Osteocyte (in vitro differentiated cells): ENCODE measurements at places on chromosomes 3 and 15. TPM values are rescaled to one million over a fixed set of nuclear protein-coding genes. Genes with fewer than 3 reads are reported as not detected.

DNA sequence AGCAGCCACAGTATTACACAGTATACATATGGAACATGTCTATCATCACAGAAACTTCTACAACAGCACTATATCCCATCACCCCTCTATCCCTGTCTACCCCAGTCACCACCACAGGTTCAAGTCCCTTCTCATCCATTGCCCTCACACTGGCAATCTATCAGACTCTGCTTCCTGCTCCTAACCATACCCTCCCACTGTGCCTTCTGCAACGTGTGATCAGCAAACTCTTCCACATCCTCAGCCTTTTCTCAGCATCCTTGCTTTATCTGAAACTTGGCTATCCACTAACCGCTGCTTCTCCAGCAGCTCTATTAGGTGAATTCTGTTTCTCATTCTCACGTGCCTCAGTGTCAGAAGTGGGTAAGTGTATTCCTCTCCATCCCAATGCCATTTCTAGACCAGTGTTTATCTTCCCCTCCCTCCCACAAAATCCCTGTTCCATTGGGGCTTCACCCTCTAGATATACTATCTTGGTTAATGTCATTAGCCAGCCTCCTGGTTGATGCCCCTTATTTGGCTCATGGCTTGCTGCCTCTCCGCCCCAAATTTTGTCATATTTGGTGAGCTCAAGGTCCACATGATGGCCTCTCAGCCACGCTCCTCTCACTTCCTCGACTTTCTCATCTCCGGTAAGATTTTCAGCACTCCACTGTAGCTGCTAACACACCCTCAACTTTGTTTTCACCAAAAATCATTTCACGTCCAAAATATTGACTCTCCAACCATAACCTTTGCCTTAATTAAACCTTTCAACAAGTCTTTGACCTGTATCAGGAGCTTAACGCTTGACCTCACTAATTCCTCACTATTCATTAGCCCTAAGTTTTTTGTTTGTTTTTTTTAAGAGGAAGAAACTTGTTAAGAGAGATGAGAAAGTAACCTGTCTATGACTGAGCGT is 69.1 kb downstream of the RBPMS2 start:
- peaks cover 17% of the 10 kb centered on the region for H3K4me1 ChIP-seq
- no peaks in the 10 kb centered on the region for H3K27me3 ChIP-seq
- no peak overlapping the region for H3K27ac ChIP-seq
- no peaks in the 10 kb centered on the region for H3K36me3 ChIP-seq

- H3K36me3 ChIP-seq: no peaks in the 10 kb centered on the region
- peaks cover 4% of the 10 kb centered on the region for H3K27me3 ChIP-seq
- no peak for DNase-seq
- no peak overlapping the region for H3K4me3 ChIP-seq
- H3K27ac ChIP-seq: no peak overlapping the region
Observed at GRCh38 chr3:34956511-34956910, 682.8 kb upstream of the ARPP21 start.

The TMIE gene
- total RNA-seq: not detected in 2 replicates

The CGNL1 gene
- total RNA-seq: 5.5 and 6.2 TPM in 2 replicates

The RFTN1 gene
- 79.6 and 84.1 TPM in 2 replicates for total RNA-seq
